ENCODE measurements at places on chromosomes 4 and X.

- DNase-seq, result no peak
Measured at GRCh38 chr4:112848911-112849310, 200.5 kb upstream of the ANK2 start.

- DNase-seq, result no peak
Measured at GRCh38 chrX:148314876-148315275, 185.5 kb upstream of the AFF2 start.

DNA sequence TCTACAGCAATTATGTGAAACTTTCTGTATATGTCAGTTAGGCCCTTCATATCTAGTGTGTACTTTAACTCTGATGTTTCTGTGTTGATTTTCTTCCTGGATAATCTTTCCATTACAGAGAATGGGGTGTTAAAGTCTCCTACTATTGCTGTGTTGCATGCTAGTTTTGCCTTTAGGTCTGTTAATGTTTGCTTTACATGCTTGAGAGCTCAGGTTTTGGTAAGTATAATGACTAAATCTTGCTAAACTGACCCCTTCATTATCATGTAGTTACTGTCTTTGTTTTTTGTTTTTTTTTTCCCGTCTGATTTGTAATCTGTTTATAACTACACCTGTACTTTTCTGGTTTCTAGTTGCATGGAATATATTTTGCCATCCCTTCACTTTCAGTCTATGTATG, 63.6 kb upstream of the UGT2B15 start:
- no peak for DNase-seq

DNA sequence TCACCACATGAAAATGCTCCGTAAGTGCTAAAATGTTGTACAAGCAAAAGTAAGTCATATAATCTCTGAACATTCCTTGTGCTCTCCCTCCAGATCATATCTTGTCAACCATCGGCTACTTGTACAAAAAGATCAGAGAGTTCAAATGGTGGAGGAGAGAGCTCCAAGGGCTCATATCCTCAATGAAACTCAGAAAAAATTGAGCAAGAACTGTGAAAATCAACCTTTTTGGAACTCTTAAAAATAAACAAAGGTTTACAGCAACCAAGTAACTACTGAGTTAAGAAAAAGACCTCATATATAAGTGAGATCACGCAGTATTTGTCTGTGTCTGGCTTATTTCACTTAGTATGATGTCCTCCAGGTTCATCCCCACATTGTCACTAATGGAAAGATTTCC, 63.2 kb downstream of the TEX13C start:
- DNase-seq, result no peak

DNA sequence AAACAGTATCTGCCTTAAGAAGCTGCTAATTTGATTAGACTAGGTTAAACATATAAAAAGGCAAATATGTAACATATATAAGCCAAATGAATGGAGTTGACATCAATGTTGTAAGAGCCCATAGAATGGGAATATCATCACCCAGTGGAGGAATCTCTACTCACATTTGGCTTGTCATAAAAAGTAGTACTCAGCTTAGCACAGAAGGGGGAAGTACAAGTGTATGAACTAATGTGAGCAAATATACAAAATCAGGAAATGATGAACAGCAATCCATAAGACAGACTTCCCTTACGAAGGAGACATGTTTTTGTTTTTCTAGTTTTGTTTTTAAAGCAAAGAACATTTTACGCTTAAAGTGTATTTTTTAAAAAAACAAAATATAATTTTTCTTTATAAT, 74.9 kb downstream of the MAB21L2 start:
- DNase-seq, result no peak

DNA sequence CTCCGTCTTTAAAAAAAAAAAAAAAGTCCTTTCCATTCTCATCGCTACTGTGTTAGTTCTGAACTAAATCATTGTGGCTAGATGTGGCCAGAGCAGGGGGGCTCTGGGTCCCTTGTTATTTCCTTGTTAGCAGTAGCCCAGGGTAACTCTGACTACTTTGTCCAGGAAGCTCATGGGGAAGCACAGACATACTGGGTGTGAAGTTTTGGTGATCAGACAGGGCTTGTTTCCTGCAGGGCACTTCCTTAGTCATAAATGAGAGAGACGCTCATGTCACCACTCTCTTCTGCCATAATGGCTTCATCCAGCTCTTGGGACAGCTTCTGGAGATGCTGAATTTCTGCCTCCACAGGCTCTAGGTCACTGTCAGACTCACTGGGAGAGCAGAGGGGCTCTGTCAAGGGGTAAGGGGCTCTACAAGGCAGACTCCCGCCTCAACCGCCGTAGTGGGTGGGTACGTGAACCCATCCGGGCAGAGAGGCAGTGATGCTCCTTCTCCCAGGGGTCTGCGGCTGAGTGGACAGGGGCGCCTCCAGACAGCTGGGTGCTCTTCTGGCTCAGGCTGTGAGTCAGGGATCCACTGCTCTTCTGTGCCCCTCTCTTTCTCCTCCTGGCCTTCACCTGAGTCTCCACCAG, 12.9 kb downstream of the STIM2 start:
- no peak for DNase-seq

- DNase-seq, result no peak
Measured at GRCh38 chrX:44317181-44317580, 26.3 kb downstream of the EFHC2 start.

DNA sequence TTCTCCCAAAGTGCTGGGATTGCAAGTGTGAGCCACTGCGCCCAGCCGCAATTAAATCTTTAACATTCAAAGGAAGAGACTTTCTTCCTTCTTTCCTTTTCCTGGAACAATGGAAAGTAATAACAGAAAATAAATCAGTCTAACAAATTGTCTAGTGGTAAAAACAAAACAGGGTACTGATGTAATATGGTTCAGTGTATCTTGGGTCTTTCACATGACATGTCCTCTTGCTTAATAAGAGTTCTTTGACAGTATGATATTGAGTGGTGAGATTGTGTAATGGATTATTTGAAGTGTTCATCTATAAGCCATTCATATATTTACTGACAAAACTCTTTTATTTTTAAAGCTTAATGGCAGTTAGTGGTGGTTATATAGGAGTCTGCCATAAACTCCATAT, 256.6 kb downstream of the SPRY1 start:
- no peak for DNase-seq

GRCh38 chr4:43330288-43330687, 437.8 kb downstream of the GRXCR1 start:
- DNase-seq, result no peak

DNA sequence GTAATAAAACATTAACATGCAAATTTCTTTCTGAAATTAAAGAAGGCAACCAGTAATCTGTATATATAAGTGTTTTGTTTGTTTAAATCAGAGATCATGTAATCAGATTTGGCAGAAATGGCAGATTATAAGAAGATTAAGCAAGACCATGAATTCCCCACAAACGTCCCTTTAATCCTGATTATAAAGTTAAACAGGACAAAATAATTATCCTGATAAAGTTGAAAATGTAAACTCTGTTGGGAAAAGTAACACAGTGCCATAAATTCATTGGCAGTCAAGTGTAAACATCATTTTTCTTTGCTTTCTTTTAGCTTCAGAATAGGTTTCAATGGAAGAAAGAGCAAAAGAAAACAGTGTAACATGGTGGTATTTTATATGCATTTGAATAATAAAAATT, 256.3 kb downstream of the KCNIP4 start:
- no peak for DNase-seq

DNA sequence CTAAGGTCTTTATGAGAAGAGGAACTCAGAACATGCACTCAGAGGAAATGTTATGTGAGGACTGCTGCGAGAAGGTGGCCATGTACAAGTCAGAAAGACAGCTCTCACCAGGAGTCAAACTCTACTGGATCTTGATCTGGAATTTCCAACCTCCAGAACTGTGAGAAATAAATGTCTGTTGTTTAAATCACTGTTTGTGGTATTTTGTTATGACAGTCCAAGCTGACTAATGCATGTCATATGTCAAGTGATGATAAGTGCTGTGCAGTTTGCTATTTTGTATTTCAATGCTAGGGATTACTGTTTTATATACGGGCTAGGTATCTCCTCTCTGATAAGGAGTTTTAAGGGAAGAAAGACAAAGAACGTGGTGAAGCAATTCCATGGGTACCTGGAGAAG, 162.3 kb downstream of the CPEB2 start:
- DNase-seq, result no peak

DNA sequence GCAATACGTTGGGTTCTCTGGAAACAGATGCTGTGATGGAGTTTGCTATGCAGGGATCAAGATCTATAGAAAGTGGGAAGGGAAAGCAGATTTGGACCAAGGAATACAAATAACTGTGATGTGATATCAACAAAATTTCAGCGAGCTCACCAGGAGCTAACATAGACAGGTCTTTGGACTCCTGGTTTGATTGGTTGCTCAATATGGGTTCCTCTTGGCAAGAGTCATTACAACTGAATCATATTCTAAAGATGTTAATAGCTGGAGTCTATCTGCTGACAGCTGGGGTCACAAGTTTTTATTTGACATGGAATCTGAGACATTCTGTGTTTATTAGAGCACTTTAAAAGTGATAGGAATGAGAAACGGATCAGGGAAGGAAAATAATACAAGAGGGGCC, 637.6 kb upstream of the GNPDA2 start:
- no peak for DNase-seq

GRCh38 chrX:41556958-41557357, 109.8 kb downstream of the NYX start:
- DNase-seq, result no peak

DNA sequence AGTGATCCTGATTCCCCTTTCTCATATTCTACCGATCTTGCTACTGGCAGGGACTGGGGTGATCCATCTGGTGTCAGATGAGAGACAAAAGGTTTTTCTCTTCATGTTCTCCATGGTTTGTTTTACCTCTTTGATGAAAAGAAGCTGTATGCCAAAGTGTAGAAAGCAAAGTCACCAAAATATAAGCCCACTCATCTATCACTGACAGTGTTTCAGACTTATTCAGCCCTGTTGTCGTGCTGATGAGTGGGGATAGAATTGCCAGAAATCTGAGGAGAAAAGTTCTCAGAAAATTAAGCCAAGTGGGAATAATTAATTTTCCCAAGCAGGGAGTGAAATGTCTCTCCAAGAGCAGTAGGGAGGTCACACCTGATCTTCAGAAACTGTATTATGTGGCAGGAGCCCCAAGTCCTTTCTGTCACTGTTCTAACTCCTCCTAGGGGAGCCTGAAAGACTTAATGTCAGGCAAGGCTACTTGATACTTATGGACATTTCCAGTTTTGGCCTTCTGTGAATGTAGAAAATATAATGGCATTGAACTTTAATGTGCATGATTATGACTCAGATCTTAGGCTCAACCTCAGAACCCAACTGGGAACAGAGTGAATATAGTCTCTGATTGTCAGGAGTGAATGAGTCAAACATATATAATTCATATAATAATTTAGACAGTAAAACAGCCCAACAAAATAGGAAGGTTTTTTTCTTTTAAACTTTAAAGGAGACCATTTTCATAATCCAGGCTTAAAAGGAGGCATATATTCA, 298.1 kb downstream of the ANKRD50 start:
- no peak for DNase-seq

DNA sequence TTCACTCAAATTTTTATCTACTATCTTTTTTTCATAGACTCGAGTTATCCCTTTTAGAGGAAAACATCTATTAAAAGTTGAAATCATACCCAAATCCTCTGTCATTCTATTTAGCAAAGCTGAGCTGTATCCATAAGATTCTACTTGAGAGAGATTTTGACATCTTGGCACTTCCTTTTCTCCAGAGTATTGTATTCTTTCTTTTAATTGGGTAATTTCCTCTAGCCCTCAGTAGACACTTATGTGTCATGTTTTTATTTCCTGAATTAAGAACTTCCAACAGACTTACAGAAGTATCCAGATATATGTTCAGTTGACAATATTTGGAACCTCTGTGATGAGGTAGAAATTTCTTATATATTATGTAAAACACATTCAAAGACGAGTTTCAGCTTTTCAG, 201.6 kb upstream of the NR3C2 start:
- no peak for DNase-seq

DNA sequence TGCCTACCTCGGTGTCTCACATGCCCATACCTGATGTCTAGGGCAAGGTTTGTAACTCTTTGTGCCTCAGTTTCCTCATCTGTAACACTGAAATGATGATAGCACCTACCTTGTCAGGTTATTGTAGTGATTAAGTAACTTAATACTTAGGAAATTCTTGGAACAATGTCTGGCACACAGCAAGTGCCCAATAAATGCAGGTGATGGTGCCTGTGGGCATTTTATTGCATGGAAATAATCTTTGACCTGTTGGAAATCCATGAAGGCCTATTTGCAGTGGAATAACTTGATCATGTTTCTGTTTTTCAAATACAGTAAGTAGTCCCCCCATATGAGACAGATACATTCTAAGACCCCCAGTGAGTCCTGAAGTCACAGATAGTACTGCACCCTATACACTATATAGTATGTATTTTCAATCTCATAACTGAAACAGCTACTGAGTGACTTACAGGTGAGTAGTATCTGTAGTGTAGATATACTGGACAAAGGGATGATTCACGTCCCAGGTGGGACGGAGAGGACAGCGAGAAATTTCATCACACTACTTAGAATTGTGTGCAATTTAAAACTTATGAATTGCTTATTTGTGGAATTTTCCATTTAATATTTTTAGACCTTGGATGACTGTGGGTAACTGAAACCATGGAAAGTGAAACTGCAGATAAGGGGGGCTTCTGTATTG, 42.1 kb downstream of the AFF1 start:
- DNase-seq, result no peak

DNA sequence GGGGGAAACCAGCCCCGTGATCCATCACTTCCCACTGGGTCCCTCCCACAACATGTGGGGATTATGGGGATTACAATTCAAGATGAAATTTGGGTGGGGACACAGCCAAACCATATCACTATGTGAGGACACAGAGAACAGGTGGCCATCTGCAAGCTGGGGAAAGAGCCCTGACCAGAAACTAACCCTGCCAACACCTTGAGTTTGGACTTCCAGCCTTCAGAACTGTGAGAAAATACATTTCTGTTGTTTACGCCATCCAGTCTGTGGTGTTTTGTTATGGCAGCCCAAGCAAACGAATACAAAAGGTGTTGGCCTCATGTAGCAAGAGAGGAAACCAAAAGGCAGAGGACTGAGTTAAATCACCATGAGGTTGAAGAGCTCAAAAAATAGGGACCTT, 169.9 kb upstream of the TENM3 start:
- DNase-seq, result no peak

DNA sequence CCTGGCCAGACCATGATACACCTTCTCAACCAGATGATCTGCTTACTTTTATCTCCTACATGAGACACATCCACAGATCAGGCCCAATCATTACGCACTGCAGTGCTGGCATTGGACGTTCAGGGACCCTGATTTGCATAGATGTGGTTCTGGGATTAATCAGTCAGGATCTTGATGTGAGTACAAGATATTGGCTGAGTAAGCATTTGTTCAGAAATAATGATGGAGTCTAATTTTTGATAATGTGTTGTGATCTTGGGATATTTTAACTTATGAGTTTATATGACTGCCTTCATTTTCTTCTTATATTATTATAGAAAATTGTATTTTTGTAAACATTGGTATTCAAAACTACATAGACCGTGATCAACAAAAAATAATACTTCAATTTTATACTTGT, 39.4 kb downstream of the SLC10A6 start:
- DNase-seq, result no peak

- no peak for DNase-seq
Measured at GRCh38 chrX:102580891-102581290, 18.4 kb upstream of the ARMCX5 start.
